ENCODE measurements at places on chromosomes 1 and 21.

- DNase-seq, result no peak
Observed at GRCh38 chr1:13913396-13913795, 213.4 kb downstream of the PRDM2 start.

- no peak for DNase-seq
Observed at GRCh38 chr1:167633258-167633944, 3.4 kb downstream of the RCSD1 start.

DNA sequence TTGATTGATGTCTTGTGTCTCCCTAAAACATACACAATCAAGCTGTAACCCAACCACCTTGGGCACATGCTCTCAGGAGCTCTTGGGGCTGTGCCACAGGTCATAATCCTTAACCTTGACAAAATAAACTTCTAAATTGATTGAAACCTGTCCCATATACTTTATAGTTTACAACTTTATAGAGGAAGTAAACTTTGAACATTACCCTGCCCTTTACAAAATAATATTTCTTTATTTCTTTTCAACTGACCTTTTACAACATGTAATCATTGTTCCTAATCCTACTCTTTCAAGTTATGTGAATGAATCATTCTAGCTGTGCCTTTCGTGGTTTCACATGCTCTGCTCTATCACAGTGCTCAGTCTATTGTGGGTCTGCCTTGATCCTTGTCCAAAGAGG, 118.3 kb upstream of the ATP1A1 start:
- no peak for DNase-seq

- DNase-seq, result no peak
Observed at GRCh38 chr1:6872573-6873261, 87.5 kb downstream of the CAMTA1 start.

- no peak for DNase-seq
Observed at GRCh38 chr1:228060458-228061190, 21.9 kb upstream of the ARF1 start.

- no peak for DNase-seq
Observed at GRCh38 chr21:36551321-36551720, 71.4 kb upstream of the CLDN14 start.

DNA sequence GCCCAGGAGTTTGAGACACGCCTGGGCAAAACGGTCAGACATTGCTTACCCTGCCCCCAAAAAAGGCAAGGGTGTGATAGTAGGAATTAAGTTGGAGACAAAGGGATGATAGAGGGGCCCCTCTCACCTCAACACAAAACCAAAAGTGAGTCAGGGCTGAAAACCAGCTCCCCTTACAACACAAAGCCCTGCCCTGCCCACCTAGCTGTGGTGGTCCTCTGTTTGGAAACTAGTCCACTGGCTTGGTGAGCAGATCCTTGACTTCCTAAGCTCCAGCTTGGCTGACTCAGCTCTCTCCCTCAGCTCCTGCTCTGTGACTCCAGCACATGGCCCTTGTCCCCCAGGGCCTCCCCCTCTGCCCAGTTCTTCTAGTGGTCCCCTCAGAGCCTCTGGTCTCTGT, 603.8 kb downstream of the PTPRC start:
- DNase-seq, result no peak

GRCh38 chr1:8211251-8211882, 106.5 kb upstream of the SLC45A1 start:
- DNase-seq, result no peak

DNA sequence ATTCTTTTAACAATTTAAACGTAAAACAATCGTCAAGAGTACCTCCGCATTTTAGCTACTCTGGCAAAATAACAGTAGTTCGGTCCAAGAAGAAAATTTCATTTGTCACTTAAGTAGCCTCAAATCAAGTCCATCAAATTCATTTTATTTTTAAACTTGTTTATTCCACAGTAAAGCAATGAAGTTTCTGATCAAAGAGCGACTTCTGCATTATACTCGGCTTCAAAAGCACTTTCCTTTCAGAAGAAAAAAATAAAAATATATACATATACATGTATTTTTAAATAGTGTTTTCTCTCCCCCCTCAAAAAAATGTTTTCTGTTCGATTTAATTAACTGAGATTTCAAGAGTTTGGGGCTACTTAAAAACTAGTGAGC, 115.0 kb downstream of the RERE start:
- no peak for DNase-seq

DNA sequence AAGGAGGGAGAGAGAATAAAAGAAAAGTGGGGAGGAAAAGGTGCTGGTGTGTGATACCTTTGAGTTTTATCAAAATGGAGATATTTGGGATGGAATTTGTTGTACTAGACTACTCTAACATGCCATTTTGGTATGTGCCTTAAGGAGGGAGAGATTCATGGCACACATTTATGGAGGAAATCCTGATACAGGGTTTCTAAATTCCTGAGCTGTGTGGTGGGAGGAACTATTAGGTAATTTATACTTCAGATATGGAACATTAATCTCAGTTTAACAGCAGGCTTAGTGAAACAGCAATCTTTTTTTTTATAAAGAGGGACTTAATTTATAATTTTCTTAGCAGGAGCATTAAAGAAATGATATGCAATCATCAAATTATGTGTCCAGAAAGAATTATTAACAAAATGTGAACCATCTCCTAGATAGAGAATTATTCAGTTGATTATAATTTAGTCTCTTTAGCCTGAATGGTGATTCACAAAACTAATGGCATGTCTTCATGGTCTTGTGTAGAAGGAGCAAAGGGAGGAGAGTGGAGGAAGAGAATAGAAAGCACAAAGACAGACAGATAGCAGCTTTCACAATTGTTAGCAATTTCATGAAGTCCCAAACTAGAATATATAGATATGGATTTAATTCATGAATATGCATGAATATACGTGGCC, 301.6 kb downstream of the HLX start:
- no peak for DNase-seq

DNA sequence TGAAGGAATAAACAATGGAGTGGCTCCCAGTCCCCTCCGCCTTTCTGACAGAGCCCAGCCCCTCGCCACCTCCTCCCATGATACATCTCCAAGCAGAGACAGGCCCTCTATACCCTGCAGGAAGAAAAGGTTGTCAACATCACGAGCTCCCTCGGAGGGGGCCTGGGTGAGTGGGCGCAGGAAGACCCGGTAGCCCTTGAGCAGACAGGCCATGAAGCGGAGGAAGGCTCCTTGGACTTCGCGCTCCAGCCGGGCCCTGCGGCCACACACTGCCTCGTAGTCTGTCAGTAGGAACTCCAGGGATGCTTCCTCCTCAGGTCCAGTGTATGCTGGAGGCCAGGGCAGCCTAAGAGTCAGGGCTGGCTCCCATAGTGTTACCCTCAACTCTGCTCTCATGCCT, 7.0 kb downstream of the DENND4B start:
- no peak for DNase-seq

DNA sequence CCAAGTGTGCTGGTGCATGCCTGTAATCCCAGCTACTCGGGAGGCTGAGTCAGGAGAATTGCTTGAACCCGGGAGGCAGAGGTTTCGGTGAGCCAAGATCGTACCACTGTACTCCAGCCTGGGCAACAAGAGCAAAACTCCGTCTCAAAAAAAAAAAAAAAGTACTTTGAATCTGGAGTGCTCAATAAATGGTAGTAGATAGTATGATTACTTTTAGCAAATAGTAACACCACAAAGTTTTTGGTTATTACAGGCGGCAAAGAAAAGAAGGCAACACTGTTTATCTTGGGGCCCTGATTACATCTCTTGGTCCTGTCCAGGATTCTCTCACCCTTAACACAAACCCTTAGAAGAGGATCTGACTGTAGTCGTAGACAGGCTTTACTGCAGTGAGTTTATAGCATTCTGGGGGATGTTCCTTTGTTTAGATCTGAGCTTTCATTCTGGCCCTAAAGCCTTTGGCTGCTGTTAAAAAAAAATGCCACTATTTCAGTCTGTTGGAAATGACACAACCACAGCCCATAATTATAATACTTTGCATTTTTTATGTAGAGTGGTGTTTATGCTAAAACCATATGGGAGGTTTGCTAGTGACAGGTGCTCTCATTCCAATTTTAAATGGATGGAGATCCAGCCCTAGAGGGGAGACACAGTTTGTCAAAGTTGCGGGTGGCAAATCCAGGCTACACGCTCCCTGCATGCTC, 79.7 kb upstream of the SLC2A1 start:
- DNase-seq, result no peak

GRCh38 chr1:192810253-192810880, 1.5 kb downstream of the RGS2 start:
- DNase-seq, result no peak

DNA sequence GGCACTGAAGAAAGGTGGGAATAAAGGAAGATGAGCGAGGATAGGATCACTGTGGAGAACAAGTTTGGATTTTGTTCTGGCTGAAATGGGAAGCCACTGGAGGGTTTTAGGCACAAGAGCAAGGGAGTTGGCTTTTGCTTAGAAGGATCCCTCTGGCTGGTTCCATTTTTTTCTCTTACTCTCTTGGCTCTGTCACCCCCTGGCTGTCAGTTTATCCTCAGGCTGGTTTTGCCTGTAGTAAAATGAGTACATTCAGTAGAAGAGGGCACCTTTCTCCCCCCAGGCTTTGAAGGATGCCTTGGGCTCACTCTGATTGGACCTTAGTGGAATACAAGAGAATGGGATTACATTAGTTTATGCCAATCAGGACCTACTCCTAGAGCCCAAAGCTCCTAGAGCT, 17.1 kb downstream of the CACHD1 start:
- DNase-seq, result no peak

DNA sequence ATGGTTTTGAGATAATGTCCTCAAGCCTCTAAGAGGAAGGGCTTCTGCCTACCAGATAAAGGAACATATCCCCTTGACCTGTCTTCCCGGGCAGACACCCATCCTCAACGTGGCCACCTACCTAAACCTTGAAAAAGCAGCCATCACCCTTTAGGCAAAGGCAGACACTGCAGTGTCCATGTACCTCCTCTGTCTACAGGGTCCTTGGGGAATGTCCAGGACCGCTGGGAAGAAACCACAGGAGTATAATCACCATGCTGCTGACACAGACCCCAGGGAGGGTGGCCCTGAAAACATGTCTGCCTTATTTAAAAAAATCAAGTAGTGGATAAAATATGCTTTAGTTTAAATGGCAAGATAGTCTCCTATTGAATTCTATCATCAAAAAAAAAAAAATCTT, 16.6 kb downstream of the BCAR3 start:
- no peak for DNase-seq

GRCh38 chr1:189623336-189623735, 854.3 kb downstream of the BRINP3 start:
- DNase-seq, result no peak

DNA sequence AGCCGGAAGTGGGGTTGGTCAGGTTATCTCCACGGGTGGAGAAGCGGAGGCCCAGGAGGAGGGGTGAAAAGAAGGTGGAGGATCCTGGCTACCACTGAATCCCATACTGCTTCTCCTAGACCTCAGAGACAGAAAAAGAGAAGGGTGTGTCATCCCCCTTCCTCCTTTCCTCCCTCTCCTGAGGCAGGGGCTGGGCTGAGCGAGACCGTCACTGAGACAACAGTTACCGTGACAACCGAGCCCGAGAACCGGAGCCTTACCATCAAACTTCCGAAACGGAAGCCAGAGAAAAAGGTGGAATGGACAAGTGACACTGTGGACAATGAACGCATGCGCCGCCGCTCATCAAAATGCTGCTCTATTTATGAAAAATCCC, 42.1 kb upstream of the NBPF3 start:
- DNase-seq, result no peak

DNA sequence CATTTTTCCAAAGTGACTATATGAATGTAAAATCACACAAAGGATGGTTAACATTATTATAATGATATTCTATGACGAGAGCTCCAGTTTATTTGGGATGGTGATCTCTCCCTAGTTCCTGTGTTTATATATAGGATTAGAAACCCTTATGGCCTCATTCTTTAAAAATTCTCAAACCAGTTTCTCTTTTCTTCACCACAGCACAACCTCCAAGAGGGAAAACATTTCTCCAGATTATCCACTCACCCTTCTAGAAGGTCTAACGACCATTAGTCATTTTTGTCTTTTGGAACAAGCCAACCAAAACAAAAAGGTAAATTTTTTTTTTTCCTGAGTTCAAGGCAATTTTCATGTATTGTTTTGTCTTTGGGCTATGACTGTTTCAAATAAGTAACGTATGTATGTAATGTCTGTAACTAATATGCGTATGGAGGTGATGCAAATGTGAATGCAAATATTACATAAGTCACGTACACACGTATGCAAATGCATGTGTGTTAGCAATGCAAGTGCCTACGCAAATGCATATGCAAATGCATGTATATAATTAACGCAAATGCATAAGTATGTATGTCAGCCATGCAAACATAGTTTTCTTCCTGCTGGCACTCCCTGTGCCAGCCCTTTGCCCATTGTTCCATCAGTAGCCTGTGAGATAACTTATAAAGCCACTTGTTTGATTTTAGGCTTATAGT, 72.5 kb upstream of the MORC3 start:
- DNase-seq, result no peak

GRCh38 chr1:18761948-18762840, 97.3 kb downstream of the TAS1R2 start:
- no peak for DNase-seq

- DNase-seq, result no peak
Observed at GRCh38 chr1:180924939-180925338, 12.2 kb downstream of the KIAA1614 start.

DNA sequence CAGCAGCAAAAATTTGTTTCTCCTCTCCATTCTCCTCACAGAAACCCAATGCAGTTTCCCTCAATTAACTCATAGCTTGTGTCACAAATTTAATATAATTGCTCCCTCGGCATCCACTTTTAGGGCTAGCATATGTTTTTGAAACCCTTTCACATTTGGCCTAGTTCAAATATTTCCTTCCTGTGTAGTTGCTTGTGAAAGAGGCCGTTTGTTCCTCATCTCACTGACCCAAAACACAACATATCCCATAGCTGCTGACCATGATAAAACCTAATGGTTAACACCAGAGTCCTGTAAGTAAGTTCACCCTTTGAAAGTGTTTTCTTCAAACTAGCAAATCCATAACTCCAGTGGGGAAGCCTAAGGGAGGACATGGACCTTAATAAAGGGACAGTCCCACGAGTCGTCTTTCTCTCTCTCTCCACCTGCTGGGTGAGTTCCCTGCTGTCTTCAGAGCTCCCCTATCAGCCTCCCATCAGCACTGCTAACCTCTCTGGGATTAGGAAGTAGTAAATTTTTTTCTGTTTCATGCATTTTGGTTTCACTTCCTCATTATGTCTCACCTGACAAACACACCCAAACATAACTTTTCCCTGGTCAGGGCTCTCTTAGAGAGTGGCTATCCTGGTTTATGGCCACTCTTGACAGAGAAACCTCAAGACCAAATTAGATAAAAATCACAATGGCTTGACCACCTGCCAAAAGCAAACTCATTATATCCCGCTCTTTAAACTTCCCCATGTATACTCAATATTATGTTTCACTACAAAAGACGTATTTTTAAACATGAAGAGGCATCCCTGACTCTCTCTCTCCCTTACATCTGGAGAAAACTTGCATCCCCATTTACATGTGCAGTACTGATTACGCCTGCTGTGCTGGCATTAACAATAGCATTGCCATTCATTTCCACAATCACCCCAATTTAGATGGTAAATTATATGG, 177.7 kb upstream of the HP1BP3 start:
- DNase-seq, result no peak

GRCh38 chr1:45412899-45413298, 72.7 kb upstream of the MUTYH start:
- DNase-seq, result no peak
